SIG-M5 (cell line): ENCODE measurements at places on chromosomes 13 and 19.

DNA sequence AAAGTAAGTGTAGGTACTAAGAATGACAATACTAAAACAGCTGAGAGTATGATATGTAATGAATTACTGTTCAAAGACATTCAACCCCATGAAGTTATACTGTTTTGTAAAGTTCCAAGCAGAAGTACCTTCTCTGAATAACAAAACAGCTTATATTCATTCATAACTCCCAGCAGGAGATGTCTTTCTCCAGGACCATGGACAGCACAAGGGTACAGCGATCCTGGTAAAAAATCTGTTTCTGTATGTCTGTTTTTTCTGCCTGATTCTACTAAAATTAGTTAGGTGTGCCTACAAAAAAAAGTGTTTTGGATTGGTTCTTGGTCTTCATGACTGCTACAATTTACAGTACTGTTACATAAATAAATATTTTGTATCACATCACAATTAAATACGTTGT lies 172.5 kb upstream of the SLITRK5 start:
- DNase-seq = no peak

DNA sequence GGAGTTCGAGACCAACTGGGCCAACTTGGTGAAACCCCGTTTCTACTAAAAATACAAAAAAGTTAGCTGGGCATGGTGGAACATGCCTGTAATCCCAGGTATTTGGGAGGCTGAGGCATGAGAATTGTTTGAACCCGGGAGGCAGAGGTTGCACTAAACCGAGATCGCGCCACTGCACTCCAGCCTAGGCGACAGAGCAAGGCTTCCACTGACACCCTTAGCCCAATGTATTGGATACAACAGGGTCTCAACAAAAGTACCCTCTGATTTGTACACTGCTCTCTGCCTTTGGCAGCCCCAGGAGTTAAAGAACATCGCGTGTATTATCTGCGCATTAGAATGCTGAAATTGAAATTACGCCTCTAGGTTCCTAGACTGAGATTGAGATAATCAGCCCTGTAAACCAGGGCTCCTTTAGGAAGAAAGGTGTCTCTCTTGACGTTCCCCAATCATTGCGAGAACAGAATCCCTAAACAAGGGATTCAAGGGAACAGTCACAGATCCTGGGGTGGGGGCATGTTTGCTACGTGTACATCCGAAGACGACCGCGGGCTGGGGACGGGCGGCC lies 21.9 kb downstream of the IPO5 start:
- DNase-seq = no peak

DNA sequence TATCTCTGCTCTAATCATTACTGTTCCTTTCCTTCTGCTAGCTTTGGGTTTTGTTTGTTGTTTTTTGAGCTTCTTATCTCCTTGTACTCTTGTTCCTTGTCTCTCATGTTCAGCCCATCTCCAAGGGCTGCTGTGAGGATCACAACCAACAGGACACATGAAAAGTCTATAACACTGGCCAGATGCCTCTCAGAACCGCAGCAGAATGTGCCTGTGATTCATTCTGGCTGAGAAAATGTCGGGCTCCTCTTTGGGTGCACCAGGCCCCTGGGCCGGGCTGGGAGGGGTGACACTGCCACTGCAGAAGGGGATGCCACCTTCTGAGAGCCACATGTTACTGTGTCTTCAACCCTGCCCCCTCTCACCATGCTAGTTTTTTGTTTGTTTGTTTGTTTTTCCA lies 48.0 kb downstream of the GGACT start:
- no peak for DNase-seq

DNA sequence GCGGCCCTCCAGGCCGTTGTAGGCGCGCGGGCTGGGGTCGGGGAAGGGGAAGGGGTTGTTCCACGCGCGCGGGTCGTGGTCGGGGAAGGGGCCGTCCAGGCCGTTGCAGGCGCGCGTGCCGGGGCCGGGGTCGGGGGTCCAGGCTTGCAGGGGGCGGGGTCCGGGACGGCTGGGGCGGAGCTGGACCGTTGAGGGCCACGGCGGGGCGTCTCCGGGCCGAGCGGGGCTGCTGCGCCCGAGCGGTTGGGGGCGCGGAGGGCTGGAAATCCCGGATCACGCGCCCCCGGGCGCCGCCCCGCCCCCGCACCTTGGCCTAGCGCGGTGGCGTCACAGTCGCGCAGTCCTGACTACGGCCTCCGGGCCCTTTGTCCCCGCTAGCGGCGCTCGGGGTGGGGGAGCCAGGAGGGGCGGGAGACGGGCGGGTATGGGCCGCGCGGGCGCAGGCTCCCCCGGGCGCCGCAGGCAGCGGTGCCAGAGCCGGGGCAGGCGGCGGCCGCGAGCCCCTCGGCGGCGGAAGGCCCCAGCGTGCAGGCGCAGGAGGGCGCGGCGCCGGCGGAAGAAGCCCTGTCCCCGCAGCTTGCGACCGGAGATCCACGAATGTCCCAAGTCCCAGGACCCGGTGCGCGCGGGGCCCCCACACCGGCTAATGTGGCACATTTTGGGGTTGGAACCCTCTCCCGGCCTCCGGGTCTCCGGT lies 665 bp downstream of the GPX4 start:
- DNase-seq = no peak

GRCh38 chr13:49615836-49616675 lies 12.3 kb upstream of the ARL11 start:
- DNase-seq = no peak

DNA sequence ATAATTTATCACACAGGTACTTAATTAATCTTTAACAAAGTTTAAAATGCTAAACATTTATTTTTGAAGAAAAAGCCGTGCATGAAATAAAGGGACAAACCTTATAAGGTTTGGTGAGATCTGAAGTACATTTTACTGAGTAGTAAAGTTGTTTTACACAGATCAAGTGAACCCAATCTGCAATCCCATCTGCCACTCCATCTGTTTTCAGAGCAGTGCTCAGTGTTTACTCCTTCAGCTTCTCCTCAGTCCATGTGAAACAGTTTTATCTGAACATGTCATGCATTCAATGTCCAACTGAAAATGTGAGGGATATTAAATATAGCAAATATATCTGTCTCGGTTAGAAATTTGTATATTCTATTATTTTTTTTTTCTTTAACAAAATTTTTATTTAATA lies 166.8 kb downstream of the MAB21L1 start:
- DNase-seq = no peak

- DNase-seq = no peak
Observed at GRCh38 chr19:14347999-14348889, 33.0 kb upstream of the ADGRE5 start.

DNA sequence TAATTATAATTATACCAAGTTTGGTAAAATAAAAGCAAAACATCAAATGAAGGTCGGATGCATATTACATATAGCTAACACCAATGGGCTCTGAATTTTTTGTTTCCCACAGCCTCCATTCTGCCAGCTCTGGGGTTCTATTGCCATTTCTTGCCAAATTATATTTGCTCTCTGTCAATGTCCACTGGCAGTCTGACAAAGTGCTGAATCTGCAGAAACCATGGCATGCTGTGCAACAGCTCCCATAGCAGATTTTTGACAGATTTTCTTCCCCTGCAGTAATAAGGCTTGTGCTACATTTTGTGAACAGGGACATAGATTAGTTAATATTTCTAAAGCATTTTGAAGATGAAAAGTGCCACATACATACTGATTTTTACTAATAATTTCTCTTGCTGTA lies 1102.1 kb downstream of the DIAPH3 start:
- no peak for DNase-seq

GRCh38 chr13:101301053-101301452 lies 115.3 kb downstream of the NALCN start:
- DNase-seq = no peak
